SHP77 (cell line): ENCODE measurements at places on chromosomes 5 and 9.

- DNase-seq = peak; percentile 13
Observed at GRCh38 chr5:74432216-74432615, 208.3 kb downstream of the ENC1 start.

- no peak for DNase-seq
Observed at GRCh38 chr9:112624711-112625707, 92.9 kb downstream of the INIP start.

DNA sequence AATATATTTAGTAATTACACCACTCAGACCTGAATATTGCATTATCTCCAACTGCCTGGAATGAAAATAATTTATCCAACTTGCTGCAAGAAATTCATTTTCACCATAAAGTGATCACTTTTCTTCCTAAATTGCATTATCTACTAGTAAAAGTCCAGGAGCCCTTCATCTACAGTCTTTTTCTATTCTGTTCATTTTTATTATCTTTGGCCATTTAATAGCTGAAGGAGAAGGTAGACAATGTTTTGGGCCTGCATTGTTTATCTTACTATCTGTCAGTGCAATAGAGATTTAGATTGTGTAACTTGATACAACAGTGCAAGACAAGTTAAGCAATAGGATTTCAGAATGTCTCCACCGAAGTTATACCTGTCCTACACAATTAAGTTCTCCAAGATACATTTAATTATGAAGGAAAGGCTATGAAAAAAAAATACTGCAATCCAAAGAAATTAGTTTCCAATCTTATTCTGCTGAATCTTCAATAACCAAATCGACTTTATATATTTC lies 1339.7 kb upstream of the CDH6 start:
- DNase-seq = peak; percentile 3

GRCh38 chr5:72848474-72849428 lies 32.3 kb downstream of the TNPO1 start:
- peak; percentile 47 for DNase-seq

GRCh38 chr9:85536076-85536475 lies 205.7 kb downstream of the AGTPBP1 start:
- DNase-seq = no peak

GRCh38 chr5:53068291-53068836 lies 41.2 kb downstream of the MOCS2 start:
- DNase-seq = no peak

DNA sequence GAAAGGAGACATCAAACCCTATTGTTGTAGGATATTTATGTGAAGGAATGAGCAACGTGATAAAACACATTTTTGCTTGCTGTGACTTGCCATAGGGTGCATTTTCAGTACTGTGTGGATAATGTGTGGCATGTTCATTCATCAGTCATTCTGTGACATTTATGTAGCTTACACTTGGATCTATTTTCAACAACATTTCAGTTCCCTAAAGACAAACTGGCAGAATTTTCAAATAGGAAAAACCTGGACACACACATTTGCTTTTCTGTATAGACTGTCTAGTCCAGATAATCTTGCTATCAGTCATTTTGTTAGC lies 127.7 kb downstream of the TMC1 start:
- DNase-seq = no peak

- DNase-seq = no peak
Observed at GRCh38 chr5:174294891-174295620, 249.6 kb downstream of the NSG2 start.

DNA sequence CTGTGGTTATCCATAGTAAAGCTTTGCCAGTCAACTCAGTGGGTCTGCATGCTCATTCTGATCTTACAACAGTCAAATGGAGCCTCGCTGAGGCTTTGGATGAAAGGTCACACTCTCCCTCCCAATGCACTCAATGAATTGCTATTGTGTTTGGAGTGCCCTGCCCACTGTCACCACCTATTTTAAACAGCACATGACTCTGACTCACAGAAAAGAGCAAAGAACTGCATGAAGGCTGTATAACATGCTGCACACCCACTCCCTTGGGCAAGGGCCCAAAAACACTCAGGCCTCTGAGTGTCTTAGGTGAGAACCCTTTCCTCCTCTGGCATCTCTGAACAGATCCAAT lies 118.7 kb upstream of the CCDC112 start:
- DNase-seq = no peak

DNA sequence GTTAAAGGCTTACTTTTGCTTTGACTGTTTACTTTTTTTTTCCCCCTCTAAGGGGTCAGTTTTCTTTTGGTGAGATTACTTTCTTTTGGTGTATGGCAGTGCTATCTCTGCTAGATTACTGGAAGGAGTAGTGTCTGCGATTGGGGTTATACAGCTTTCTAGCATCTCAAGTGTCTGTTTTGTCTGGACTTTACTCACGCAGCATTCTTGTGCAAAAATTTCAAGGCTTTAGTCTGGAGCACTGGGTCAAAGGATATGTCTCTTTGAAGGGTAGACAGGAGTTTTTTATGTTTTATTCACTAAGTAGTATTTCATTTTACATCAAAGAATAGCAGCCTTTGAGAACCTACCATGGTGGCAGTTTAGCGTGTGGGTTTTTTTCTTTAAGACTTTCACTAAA lies 52.6 kb downstream of the NDUFS4 start:
- DNase-seq = no peak

- DNase-seq = no peak
Observed at GRCh38 chr5:38329132-38329715, 70.9 kb downstream of the EGFLAM start.

DNA sequence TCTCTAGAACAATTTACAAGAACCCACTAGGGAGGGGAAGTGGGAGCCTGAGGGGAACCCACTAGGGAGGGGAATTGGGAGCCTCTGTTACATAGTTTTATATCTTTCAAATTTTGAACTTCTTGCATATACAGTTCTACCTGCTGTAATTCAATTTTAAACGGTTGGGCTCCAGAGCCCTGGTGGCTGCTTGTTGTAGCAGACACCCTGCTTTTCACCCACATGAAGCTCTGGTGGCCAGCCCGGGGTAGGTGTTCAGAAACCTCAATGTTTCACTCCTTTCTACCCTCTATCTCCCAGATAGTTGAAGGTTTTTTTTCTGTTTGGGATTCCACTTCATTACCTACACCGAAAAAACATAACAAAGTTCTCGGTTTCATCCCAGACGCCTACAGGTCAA lies 124.4 kb downstream of the TMEM174 start:
- no peak for DNase-seq

- DNase-seq = no peak
Observed at GRCh38 chr5:9282211-9282610, 263.7 kb downstream of the SEMA5A start.

GRCh38 chr9:133709691-133710571 lies 28.2 kb downstream of the SARDH start:
- no peak for DNase-seq

DNA sequence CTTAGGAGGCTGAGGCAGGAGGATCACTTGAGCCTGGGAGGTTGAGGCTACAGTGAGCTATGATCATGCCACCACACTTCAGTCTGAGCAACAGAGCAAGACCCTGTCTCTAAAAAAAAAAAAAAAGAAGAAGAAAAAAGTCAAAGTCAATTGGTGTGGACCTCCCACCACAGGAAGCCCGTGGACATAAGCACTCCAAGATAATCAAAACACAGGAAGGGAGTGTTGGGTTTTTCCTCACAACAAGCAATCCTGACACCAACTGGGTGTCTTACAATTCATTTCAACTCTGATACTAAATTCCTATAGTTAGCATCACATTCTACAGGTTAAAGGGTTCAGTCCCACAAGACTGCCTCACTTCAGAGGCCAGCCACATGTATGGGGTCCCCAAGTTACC lies 70.7 kb downstream of the PDE6A start:
- DNase-seq = no peak

DNA sequence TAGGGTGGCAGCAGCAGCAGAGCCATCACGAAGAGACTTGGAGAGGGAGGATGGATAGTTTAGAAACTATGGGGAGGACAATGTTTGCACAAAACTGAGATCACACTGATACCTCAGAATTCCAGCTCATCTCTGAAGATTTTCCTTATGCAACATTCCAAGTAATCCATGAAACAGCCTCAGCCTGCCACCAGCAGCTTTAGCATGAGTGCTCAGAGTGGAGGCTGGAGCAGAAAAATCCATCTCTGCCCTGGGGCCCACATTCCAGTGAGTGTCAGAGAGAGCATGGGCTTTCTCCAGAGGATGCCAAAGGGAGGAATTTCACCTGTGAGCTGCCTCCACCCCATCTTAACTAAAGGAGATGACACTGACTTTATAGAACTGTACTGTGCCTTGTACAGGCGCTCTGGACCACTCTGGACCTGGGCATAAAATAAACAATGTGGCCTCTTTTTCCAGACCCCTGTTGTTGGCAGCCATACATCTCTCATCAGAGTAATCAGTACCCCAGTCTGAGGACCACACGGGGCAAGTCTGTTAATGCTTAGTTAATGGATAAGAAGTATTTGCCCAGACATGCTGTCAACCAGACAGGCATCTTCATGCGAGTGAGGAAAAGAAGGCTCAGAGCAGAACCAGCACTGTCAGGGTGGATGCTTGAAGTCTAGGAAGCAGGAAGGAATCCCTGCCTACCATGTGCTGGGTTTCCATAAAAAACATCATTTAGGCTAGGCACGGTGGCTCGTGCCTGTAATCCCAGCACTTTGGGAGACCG lies 440.9 kb downstream of the ENC1 start:
- DNase-seq = no peak

GRCh38 chr9:109482391-109482916 lies 15.7 kb downstream of the PTPN3 start:
- DNase-seq = no peak

DNA sequence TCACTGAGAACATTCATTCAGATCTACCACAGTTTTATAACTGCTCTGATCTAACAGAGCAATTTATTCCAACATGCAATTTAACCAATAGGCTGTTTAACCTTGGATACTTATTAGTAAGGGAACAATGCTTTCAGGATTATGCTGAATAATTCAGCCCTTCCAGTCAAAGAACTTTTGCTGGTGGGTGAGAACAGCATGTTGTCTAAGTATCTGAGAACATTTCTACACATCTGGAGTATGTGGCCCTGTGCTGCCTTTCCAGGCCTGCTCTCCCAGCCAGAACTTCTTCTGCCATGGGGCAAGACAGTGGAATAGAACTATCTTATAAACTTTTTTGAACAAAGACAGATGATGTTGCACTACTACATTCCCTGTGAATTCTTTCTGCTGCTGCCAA lies 55.8 kb downstream of the NFIB start:
- DNase-seq = no peak
